ENCODE measurements at places on chromosomes 12 and 14. TPM values are rescaled to one million over a fixed set of nuclear protein-coding genes. Genes with fewer than 3 reads are reported as not detected.

NFE2 gene
- 1.3 TPM for total RNA-seq

CLBA1 gene
- 14.8 TPM for total RNA-seq

NTF3 gene
- not detected for total RNA-seq

PRKD1 gene
- not detected for total RNA-seq

A2ML1 gene
- total RNA-seq: not detected

Data from HCT116 (cell line).